Heart left ventricle (tissue), 16 donors: ENCODE measurements at places on chromosomes 13 and 19. TPM values are rescaled to one million over a fixed set of nuclear protein-coding genes. Genes with fewer than 3 reads are reported as not detected.

DNA sequence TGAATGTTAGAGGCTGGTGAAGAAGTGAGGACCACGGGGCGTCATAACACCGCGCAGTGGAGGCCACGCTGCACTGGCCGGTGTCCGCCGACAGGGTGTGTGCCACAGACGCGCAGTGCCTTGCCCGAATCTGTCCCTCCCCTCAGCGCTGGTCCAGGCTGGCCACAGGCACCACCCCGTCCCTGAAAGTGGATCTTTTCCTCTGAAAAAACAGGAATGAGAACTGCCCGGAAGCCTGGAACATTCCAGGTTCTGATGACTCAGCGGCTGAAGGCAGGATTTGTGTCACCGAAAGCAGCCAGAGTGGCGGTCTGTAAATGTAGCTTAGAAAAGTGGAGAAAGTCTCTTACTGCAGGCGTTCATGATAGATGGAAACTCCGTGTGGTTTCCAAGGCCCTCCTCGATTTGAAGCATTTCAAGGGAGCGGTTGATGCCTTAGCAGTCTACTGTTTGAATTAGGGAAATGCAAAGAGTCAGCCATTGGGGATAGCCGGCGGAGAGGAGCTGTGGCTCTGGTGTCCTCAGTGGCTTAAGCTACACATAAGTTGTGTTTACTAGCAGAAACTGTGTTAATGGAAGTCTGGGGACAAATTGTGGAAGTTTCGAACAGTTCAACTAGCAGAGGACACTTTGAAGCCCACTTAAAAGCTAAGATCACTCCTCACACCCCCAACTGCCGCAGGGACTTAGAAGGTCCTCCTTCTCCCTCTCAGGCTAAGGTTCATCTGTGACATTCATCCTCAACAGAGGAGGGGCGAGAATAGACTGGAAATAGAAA is 70.8 kb downstream of the NUFIP1 start:
- H3K27me3 ChIP-seq: no peaks in the 10 kb centered on the region
- peaks cover 27% of the 10 kb centered on the region for H3K4me1 ChIP-seq
- peak overlapping the region; percentile 3 for H3K4me3 ChIP-seq
- H3K27ac ChIP-seq: peak overlapping the region; percentile 94

GRCh38 chr13:89900104-89900765 is 1447.3 kb upstream of the MIR17HG start:
- H3K27ac ChIP-seq: no peak overlapping the region
- no peak overlapping the region for H3K4me3 ChIP-seq
- DNase-seq: no peak
- H3K36me3 ChIP-seq: no peaks in the 10 kb centered on the region

DNA sequence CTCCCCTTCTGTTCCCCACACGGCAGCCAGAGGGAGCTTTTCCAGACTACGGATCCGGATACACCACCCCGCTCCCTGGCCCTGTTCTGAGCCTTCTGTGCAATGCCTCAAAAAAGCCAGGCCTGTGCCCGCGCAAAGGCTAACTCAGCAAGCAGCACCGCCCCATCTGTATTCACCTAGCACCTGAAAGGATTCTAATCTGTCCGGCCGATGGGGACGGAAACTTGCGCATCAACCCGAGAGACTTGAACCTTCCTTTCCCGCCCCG is 589 bp downstream of the ZBTB45 start:
- no peaks in the 10 kb centered on the region for H3K27me3 ChIP-seq
- H3K4me1 ChIP-seq: peaks cover 43% of the 10 kb centered on the region
- H3K4me3 ChIP-seq: peak overlapping the region; percentile 96
- H3K27ac ChIP-seq: peak overlapping the region; percentile 89
- peak; percentile 70 for DNase-seq

DNA sequence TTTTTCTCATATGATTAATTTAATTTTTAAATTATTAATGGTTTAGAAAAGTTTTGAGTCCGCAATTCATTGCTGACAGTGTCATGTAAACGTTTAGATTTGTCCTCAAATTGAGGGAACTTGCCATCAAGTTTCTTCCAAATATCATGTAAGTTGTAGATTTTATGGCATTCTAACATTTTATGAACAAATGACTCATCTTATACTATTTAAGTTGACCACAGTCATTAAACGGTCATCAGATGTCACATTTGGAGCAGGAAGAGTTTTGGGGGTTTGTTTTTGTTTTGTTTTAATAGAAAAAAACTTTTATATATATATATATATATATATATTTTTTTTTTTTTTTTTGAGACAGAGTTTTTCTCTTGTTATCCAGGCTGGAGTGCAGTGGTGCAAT is 4.3 kb downstream of the ZNF114 start:
- H3K4me3 ChIP-seq: no peak overlapping the region
- peaks cover 5% of the 10 kb centered on the region for H3K27me3 ChIP-seq
- no peaks in the 10 kb centered on the region for H3K36me3 ChIP-seq
- H3K27ac ChIP-seq: no peak overlapping the region
- peaks cover 8% of the 10 kb centered on the region for H3K4me1 ChIP-seq

DNA sequence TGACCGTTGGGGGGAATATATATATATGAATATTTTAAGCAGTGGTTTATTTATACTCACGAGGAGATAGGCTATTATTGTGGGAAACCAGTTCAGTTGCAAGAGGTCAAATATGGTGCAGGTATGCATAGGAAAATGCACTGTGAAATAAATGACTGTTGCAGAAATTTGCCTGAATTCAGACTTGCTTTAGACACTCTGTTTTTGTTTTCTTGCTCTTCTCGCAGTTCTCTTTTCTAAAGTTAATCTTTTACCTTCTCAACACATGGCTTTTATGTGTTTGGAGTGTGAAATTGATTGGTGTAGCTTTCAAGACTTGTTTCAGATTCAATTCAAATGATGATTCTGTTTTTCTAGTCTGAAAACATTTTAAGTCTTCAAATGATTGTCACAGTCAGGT is 109.7 kb downstream of the LRCH1 start:
- DNase-seq: no peak
- no peak overlapping the region for H3K27ac ChIP-seq
- H3K4me3 ChIP-seq: no peak overlapping the region
- no peaks in the 10 kb centered on the region for H3K27me3 ChIP-seq
- peaks cover 39% of the 10 kb centered on the region for H3K4me1 ChIP-seq

- peaks cover 40% of the 10 kb centered on the region for H3K4me1 ChIP-seq
- H3K4me3 ChIP-seq: peak overlapping the region; percentile 65
- no peaks in the 10 kb centered on the region for H3K27me3 ChIP-seq
- no peaks in the 10 kb centered on the region for H3K36me3 ChIP-seq
- H3K27ac ChIP-seq: no peak overlapping the region
These were observed 3.1 kb upstream of the TNFAIP8L1 start for GRCh38 chr19:4636151-4636717.

GRCh38 chr13:114130837-114131582 is 1.4 kb downstream of the RASA3 start:
- H3K27me3 ChIP-seq: no peaks in the 10 kb centered on the region
- H3K4me3 ChIP-seq: peak overlapping the region; percentile 88
- H3K4me1 ChIP-seq: peaks cover 52% of the 10 kb centered on the region
- peak; percentile 52 for DNase-seq
- no peaks in the 10 kb centered on the region for H3K36me3 ChIP-seq

DNA sequence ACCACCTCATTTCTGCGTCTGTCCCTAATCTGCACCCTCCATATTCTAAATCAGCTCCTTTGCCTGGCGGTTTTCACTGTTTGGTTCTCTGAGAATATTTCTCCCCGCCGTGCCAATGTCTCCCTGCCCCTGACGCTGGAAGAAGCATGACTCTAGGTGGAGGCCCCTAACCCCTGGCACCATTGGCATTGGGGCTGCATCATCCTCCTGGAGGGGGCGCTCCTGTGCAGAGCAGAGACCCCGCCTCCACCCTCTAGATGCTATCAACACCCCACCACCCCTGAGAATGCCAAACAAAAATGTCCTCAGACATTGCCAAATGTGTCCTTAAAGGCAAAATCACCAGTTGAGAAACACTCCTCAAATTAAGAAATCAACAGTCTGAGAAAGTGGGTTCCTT is 6.5 kb downstream of the ZSCAN5B start:
- no peak overlapping the region for H3K4me3 ChIP-seq
- H3K27me3 ChIP-seq: peaks cover 9% of the 10 kb centered on the region
- H3K4me1 ChIP-seq: no peaks in the 10 kb centered on the region
- H3K27ac ChIP-seq: no peak overlapping the region

DNA sequence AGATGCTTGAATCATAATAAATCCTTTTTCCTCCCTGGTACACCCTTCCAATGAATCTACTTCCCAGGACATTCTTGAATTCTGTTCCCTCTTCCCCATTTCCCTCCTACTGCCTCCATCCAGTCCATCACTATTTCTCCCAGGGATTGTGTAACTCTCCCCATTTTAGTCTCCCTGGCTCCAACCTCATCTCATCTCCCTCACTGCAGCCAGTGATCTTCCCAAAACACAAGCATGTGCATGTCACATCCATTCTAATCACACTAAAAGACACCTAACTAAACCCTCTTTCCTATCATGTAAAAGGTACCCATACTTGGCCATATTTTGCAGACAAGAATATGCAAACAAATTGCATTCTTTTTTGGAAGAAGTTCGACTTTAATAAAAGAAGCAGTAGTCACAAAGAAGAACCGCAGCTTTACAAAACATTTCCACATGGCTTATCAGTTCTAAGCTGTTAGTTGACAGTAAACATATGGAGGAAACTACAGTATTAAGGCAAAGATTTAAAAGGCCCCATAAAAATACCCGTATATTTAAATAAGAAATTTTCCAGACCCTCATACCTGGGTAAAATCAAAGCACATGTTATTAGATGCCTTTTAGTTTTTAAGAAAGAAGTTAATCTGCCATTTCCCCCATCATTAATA is 111.0 kb downstream of the KCTD12 start:
- H3K27ac ChIP-seq: no peak overlapping the region
- H3K36me3 ChIP-seq: no peaks in the 10 kb centered on the region
- DNase-seq: no peak
- H3K27me3 ChIP-seq: no peaks in the 10 kb centered on the region
- peaks cover 4% of the 10 kb centered on the region for H3K4me1 ChIP-seq

GRCh38 chr13:110636701-110637201 is 21.4 kb downstream of the NAXD start:
- H3K36me3 ChIP-seq: peaks cover 5% of the 10 kb centered on the region
- no peak overlapping the region for H3K4me3 ChIP-seq
- no peak overlapping the region for H3K27ac ChIP-seq

- no peaks in the 10 kb centered on the region for H3K27me3 ChIP-seq
- peaks cover 47% of the 10 kb centered on the region for H3K4me1 ChIP-seq
- H3K4me3 ChIP-seq: no peak overlapping the region
These were observed 195.7 kb downstream of the SPRY2 start for GRCh38 chr13:80145171-80145690.

DNA sequence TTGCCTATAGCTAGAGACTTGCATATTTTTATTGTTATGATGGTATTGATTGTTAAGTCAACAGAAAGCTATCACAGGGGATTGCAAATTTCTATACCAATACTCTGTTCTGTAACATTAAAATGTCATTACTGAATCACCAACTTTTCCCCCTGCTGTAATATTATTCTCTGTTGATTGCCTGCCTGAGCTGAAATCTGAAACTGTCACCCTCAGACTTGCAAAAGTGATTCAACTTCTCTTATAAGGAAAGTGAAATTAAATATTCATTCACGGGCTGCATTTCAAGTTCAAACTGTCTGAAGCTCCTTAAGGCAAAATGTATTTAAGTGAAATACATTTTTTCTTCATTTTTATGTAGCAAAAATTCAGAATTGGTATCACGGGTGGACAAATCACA is 723.2 kb downstream of the PCDH9 start:
- H3K36me3 ChIP-seq: no peaks in the 10 kb centered on the region
- no peak for DNase-seq
- H3K27ac ChIP-seq: no peak overlapping the region
- no peak overlapping the region for H3K4me3 ChIP-seq

GRCh38 chr13:56700324-56700723 is 440.4 kb upstream of the PRR20A start:
- H3K27me3 ChIP-seq: no peaks in the 10 kb centered on the region
- no peak overlapping the region for H3K27ac ChIP-seq
- H3K4me3 ChIP-seq: no peak overlapping the region
- DNase-seq: no peak

- peaks cover 38% of the 10 kb centered on the region for H3K36me3 ChIP-seq
- peaks cover 20% of the 10 kb centered on the region for H3K4me1 ChIP-seq
- H3K27ac ChIP-seq: no peak overlapping the region
- H3K4me3 ChIP-seq: no peak overlapping the region
- H3K27me3 ChIP-seq: no peaks in the 10 kb centered on the region
These were observed 4.2 kb downstream of the VPS36 start for GRCh38 chr13:52446265-52446664.

DNA sequence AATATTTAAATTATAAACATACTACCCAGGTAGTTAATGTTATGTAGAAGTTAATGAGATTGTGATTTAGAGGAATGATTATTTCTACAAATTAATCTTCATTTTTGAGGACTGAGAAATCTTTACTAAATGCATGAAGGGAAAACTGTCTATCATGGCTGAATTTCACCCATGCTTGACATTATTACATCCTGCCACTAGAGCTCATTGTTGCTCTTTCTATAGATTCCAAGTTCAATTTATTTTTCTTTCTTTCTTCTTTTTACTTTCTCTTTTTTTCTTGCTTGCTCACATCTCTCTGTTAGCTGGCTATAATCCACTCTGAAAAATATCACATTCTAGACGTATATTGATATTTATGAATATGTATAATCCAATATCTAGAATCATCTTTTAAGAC is 505.0 kb upstream of the KLHL1 start:
- H3K27me3 ChIP-seq: no peaks in the 10 kb centered on the region
- H3K27ac ChIP-seq: no peak overlapping the region
- no peak overlapping the region for H3K4me3 ChIP-seq

DNA sequence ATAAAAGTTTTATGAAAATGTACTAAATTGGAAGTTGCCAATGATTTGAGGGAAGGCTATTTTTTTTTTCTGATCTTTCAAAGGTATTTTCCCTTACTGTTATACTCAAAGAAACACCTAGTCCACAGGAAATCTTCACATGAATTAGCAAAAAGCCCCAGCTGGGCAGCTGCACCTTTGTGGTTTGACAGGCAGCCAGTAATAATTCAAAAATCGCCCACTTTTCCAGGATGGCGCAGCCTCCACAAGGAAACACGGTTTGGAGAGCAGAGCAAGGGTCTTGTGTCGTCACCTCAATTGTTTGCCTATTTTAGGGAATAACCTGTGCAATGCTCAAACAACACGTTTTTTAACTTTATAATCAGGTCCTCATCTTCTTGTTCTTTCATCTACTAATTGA is 324.9 kb upstream of the GPC6 start:
- no peaks in the 10 kb centered on the region for H3K27me3 ChIP-seq
- H3K36me3 ChIP-seq: no peaks in the 10 kb centered on the region
- DNase-seq: no peak
- H3K27ac ChIP-seq: no peak overlapping the region
- H3K4me1 ChIP-seq: no peaks in the 10 kb centered on the region
- H3K4me3 ChIP-seq: no peak overlapping the region

- no peak overlapping the region for H3K27ac ChIP-seq
- H3K27me3 ChIP-seq: no peaks in the 10 kb centered on the region
- H3K36me3 ChIP-seq: no peaks in the 10 kb centered on the region
These were observed 152.1 kb downstream of the KCNRG start for GRCh38 chr13:50167224-50167947.

GRCh38 chr13:47896546-47896945 is 104.5 kb downstream of the SUCLA2 start:
- no peak for DNase-seq
- no peak overlapping the region for H3K27ac ChIP-seq
- H3K27me3 ChIP-seq: no peaks in the 10 kb centered on the region
- no peaks in the 10 kb centered on the region for H3K4me1 ChIP-seq
- no peak overlapping the region for H3K4me3 ChIP-seq

The ANGPTL8 gene
- total RNA-seq: not detected

The MTIF3 gene
- total RNA-seq: 123 TPM

The SF3A2 gene
- 37.4 TPM for total RNA-seq

The LILRA6 gene
- 2.6 TPM for total RNA-seq

The CGB1 gene
- total RNA-seq: not detected

The PTH2 gene
- total RNA-seq: not detected

The KLF2 gene
- 34.4 TPM for total RNA-seq

The SIGLEC10 gene
- total RNA-seq: 0.25 TPM

The PEX11G gene
- total RNA-seq: 2.4 TPM
